ENCODE measurements at places on chromosomes 11 and 22. TPM values are rescaled to one million over a fixed set of nuclear protein-coding genes. Genes with fewer than 3 reads are reported as not detected.

OR6T1 gene
- not detected for total RNA-seq

DNAJB7 gene
- not detected for total RNA-seq

CARNS1 gene
- 7.9 TPM for total RNA-seq

TSPAN18 gene
- 7.7 TPM for total RNA-seq

SERHL2 gene
- not detected for total RNA-seq

SHISAL1 gene
- 0.81 TPM for total RNA-seq

ME3 gene
- 62.4 TPM for total RNA-seq

GNAZ gene
- total RNA-seq, result 3.9 TPM

C11orf16 gene
- total RNA-seq, result not detected

Data from thoracic aorta (tissue), 2 donors.